AG08395 (cell line): ENCODE measurements at places on chromosomes 1 and 21.

- peak; percentile 26 for DNase-seq
Measured at GRCh38 chr1:100785470-100786052, 66.0 kb downstream of the VCAM1 start.

DNA sequence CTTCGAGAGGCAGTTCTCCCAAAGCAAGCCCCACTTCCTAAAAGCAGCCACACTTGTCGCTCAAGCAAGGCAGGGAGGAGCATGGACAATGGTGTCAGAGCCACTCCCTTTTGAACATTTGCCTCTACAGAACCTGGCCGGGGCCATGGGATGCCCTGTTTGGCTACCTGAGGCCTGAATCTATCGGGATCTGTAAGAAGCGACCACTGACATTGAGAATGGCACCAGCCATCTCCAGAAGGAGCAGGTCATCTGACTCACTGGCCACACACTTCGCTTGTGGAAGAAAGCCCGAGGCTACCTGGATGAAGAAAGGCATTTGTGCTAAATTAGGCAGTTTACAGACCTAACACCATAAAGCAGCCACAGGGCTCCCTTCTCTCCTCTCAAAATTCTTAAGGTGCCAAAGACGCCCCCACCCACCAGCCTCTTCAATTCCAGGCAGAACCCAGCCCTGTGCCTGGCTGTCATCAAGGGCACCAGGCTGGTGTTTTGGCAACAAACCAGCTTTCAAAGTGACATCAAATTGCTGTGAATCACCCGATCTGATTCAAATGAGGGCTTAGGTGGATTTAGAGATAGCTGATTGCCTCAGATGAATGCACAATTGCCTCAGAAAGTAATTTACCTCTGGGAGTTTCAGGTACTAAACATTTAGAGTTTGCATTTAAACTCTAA, 104.8 kb downstream of the ETS2 start:
- DNase-seq, result no peak

DNA sequence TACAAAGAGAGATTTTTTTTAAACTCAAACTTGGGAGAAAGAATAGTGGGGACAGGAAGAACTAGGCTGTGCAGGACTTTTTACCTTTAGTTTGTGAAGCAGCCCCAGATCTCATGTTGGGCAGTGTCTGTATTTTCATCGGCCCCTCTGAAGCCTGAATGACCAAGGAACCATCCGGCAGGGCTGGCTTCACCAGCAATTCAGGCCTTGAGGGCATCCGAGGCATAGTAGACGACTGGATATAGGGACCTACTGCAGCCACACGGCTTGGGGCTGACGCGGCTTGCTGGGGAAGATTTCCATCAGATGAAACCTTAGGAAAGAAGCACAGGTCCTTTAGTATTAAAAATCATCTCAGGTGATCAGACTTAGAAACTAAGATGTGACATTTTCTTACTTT, 43.7 kb downstream of the TP53BP2 start:
- no peak for DNase-seq

- DNase-seq, result no peak
Measured at GRCh38 chr1:175050992-175051391, 16.6 kb upstream of the TNN start.

- no peak for DNase-seq
Measured at GRCh38 chr1:30331415-30332065, 391.8 kb downstream of the MATN1 start.

GRCh38 chr1:69377507-69377906, 190.2 kb upstream of the LRRC7 start:
- DNase-seq, result no peak

- DNase-seq, result no peak
Measured at GRCh38 chr1:938711-939489, 15.2 kb downstream of the SAMD11 start.
